ENCODE measurements at places on chromosomes 3 and 15. TPM values are rescaled to one million over a fixed set of nuclear protein-coding genes. Genes with fewer than 3 reads are reported as not detected.

ANKRD63 gene
- 1.4 TPM for total RNA-seq

CPNE9 gene
- 0.07 TPM for total RNA-seq

LRTM1 gene
- not detected for total RNA-seq

- no peaks in the 10 kb centered on the region for H3K27me3 ChIP-seq
- no peaks in the 10 kb centered on the region for H3K36me3 ChIP-seq
- peaks cover 71% of the 10 kb centered on the region for H3K4me1 ChIP-seq
- peak; percentile 97 for DNase-seq
Measured at GRCh38 chr15:32824777-32825176, 107.0 kb downstream of the GREM1 start.

DNA sequence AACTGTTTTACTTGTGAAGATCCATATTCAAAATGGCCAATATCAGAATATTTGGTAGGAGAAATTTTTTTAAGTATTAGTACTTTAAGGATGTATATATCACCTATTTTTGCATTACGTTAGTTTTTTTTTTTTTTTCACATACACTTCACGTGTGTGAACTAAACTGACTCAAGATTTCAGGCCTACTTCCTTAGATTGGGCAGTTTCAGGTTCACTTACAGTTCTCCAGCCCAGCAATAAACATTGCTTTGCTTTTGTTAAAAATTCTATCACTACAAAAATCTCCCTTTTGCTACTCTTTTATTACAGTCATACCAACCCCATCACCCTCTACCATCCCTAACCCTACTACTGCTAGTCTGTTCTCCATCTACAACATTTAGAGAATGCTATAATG lies 183.6 kb downstream of the KCNH8 start:
- no peak for DNase-seq
- no peaks in the 10 kb centered on the region for H3K36me3 ChIP-seq
- no peaks in the 10 kb centered on the region for H3K4me1 ChIP-seq
- H3K27me3 ChIP-seq: no peaks in the 10 kb centered on the region

GRCh38 chr15:34512628-34513027 lies 70.8 kb downstream of the GOLGA8B start:
- H3K4me3 ChIP-seq: no peak overlapping the region
- H3K36me3 ChIP-seq: no peaks in the 10 kb centered on the region
- peaks cover 9% of the 10 kb centered on the region for H3K27me3 ChIP-seq
- no peaks in the 10 kb centered on the region for H3K4me1 ChIP-seq
- H3K27ac ChIP-seq: no peak overlapping the region

DNA sequence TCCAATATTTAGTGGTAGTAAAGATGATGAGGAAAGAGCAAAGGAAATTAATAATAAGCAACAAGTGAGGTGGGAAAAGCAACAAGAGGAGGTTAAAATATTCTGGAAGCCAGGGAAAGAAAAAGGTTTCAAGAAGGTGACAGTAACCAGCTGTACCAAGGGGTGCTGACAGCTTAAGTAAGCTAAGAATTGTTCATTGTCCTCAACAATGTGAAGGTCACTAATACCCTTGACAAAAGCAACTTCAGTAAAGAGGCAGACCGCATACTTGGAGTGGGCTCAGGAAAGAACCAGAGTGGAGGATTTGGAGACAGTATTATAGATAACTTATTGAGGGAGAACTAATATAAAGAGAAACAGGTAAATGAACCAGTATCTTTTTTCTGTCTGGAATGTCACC lies 116.2 kb downstream of the GBE1 start:
- no peaks in the 10 kb centered on the region for H3K27me3 ChIP-seq
- peaks cover 9% of the 10 kb centered on the region for H3K4me1 ChIP-seq
- peaks cover 7% of the 10 kb centered on the region for H3K36me3 ChIP-seq
- no peak overlapping the region for H3K4me3 ChIP-seq
- H3K27ac ChIP-seq: no peak overlapping the region

- H3K36me3 ChIP-seq: no peaks in the 10 kb centered on the region
- H3K27me3 ChIP-seq: no peaks in the 10 kb centered on the region
- peak overlapping the region; percentile 100 for H3K27ac ChIP-seq
- peak; percentile 99 for DNase-seq
Measured at GRCh38 chr15:100721758-100722550, 119.6 kb downstream of the ASB7 start.

GRCh38 chr3:194606941-194607340 lies 26.3 kb downstream of the TMEM44 start:
- H3K4me1 ChIP-seq: no peaks in the 10 kb centered on the region
- no peak overlapping the region for H3K27ac ChIP-seq
- no peak overlapping the region for H3K4me3 ChIP-seq

DNA sequence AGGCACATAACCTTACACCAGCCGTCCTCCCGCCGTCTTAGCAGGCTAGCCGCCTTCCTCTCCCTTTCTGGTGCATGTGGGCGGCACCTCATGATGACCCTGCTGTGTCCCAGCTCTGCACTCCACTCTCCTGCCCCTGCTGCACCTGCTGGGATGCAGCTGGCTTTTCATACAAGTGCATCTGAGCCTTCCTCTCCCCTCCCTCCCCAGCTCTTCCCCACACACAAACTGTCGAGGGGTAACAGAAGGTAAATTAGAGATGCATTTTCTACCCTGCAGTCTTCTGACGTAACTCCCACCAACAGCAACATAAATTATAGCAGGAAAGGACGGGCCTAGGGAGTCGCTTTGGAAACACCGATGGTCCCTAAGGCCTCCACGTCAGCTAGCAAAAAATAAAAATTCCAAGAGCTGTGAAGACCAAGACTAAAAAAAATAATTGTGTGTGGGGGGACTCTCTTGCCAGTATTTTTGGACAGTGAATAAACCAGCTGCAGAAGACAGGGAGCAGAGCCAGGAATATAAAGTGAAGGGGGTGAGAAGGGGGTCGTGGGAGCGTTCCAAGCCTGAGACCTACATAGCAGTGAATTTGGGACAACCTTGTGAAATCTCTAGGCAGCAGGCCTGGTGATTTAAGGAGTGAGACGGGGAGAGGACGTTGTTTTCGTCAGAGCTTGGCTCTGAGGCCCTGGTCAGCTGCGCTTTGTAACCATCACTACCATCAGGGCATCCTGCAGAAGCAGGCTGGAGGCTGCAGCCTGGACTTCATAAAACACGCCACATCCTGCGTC lies 216.2 kb downstream of the ADAMTS17 start:
- peaks cover 17% of the 10 kb centered on the region for H3K4me1 ChIP-seq
- H3K4me3 ChIP-seq: no peak overlapping the region
- no peaks in the 10 kb centered on the region for H3K27me3 ChIP-seq
- H3K27ac ChIP-seq: no peak overlapping the region
- peaks cover 5% of the 10 kb centered on the region for H3K36me3 ChIP-seq

DNA sequence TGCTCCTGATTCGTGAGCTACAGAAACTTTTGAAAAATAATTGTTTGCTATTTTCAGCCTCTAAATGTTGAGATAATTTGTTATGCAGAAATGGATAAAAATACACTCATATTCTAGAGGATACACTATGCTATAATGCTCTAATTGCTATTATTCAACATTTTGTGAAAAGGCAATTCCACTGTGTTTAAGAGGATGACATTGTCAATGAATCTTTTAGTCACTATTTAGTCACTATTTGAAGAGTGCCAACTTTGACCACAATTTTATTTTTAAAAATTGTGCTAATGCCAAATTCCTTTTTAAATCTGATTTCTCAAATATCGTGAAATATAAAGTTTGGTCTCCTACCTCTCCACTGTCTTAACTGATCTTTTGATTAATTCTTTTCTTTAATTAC lies 604.9 kb upstream of the KCNMB2 start:
- no peaks in the 10 kb centered on the region for H3K36me3 ChIP-seq
- H3K4me3 ChIP-seq: peak overlapping the region; percentile 34
- H3K4me1 ChIP-seq: peaks cover 68% of the 10 kb centered on the region
- no peaks in the 10 kb centered on the region for H3K27me3 ChIP-seq
- peak; percentile 81 for DNase-seq

DNA sequence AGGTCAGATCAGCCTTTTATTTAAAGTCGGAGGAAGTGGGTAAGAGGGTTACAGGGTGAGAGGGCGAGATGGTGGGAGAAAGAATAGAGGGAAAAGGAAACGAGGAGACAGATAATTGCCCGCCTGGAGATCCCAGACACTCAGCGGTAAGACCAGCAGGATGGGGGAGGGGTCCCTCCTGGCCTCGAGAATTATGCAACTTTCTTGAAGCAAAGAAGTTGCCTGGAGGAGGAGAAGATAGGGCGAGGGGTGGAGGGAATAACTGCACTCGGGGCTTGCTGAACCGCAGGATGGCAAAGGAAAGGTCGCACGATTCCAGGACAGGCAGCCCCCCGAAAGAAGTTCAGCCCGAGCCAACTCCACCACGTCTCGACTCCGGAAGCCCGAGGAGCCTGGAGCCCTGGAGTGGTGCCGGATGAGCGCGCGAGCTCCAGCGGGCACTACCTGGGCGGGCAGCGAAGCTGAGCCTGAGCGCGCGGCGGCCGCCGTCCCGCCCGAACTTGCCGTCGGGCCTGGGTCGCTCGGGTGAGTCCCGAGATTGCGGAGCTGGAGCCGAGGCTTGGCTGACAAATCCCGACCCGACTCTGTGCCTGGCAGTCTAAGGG lies 402 bp downstream of the WWTR1 start:
- peaks cover 43% of the 10 kb centered on the region for H3K4me1 ChIP-seq
- no peaks in the 10 kb centered on the region for H3K27me3 ChIP-seq
- peak overlapping the region; percentile 98 for H3K4me3 ChIP-seq
- peaks cover 28% of the 10 kb centered on the region for H3K36me3 ChIP-seq

- H3K27me3 ChIP-seq: no peaks in the 10 kb centered on the region
- peaks cover 35% of the 10 kb centered on the region for H3K4me1 ChIP-seq
- DNase-seq: peak; percentile 98
Measured at GRCh38 chr3:70849911-70850699, 537.7 kb upstream of the MDFIC2 start.
